ENCODE measurements at places on chromosomes 1 and 21.
A peak's percentile ranks its signal among the peaks of the same experiment; 100 is the strongest.

- peaks cover 50% of the 10 kb centered on the region for H3K4me1 ChIP-seq
- H3K36me3 ChIP-seq = peaks cover 46% of the 10 kb centered on the region
- H3K27me3 ChIP-seq = no peaks in the 10 kb centered on the region
- peak overlapping the region; percentile 90 for H3K27ac ChIP-seq
Measured at GRCh38 chr1:16139473-16139962, 16.4 kb downstream of the EPHA2 start.

- DNase-seq = no peak
- H3K4me3 ChIP-seq = no peak overlapping the region
- H3K4me1 ChIP-seq = peaks cover 23% of the 10 kb centered on the region
- no peaks in the 10 kb centered on the region for H3K36me3 ChIP-seq
Measured at GRCh38 chr1:32709476-32709875, 6.9 kb upstream of the SYNC start.

DNA sequence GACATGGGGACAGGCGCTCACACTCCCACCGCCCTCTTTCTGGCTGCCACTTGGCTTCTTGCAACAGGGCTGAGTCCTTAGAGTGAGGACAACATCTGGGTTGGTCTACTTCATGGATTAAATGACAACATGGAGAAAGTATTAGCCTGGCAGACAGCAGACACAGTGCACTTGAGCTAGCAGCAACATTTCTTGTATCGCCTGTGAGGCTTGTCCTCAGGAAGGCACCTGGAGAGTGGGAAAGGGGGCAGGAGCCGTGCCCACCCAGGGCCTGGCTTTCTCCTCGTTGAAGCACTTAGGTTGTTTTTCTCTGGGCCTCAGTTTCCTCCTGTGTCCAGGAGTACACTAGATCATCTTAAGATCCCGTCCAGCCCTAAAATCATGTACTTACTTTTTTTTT is 3.7 kb downstream of the ELF3 start:
- no peak for DNase-seq
- H3K36me3 ChIP-seq = no peaks in the 10 kb centered on the region
- peak overlapping the region; percentile 89 for H3K27ac ChIP-seq
- H3K4me3 ChIP-seq = peak overlapping the region; percentile 59
- H3K4me1 ChIP-seq = peaks cover 91% of the 10 kb centered on the region

GRCh38 chr1:97451944-97452343 is 468.9 kb downstream of the DPYD start:
- DNase-seq = no peak
- no peaks in the 10 kb centered on the region for H3K36me3 ChIP-seq
- H3K4me3 ChIP-seq = no peak overlapping the region

- no peak overlapping the region for H3K4me3 ChIP-seq
- no peaks in the 10 kb centered on the region for H3K36me3 ChIP-seq
- no peak for DNase-seq
Measured at GRCh38 chr1:168466714-168467131, 77.1 kb downstream of the XCL2 start.

DNA sequence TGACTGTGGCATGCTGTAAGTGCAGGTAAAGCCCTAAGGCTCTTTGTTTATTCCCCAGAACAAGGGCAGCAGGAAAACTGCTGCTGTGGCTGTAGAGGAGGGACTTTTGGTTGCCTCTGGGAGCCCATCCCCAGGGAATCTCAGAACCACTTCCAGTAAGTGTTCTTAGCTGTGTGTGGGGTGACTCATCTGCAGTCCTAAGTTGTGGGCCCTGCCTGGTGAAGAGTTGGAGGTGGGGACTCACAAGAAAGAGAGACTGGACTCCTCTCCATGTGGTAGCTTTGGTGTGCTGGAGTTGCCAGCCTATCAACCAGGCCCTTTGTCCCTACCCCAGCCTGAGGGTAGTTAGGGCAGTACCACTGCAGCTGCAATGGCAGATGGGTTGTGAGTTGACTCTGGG is 24.0 kb upstream of the DENND1B start:
- peaks cover 6% of the 10 kb centered on the region for H3K4me1 ChIP-seq
- no peaks in the 10 kb centered on the region for H3K36me3 ChIP-seq
- H3K4me3 ChIP-seq = no peak overlapping the region
- H3K27ac ChIP-seq = no peak overlapping the region
- DNase-seq = no peak
- no peaks in the 10 kb centered on the region for H3K27me3 ChIP-seq

GRCh38 chr1:222757646-222758268 is 20.8 kb downstream of the FAM177B start:
- no peaks in the 10 kb centered on the region for H3K36me3 ChIP-seq
- H3K27me3 ChIP-seq = no peaks in the 10 kb centered on the region
- no peak overlapping the region for H3K4me3 ChIP-seq
- no peak for DNase-seq
- no peak overlapping the region for H3K27ac ChIP-seq
- peaks cover 6% of the 10 kb centered on the region for H3K4me1 ChIP-seq

DNA sequence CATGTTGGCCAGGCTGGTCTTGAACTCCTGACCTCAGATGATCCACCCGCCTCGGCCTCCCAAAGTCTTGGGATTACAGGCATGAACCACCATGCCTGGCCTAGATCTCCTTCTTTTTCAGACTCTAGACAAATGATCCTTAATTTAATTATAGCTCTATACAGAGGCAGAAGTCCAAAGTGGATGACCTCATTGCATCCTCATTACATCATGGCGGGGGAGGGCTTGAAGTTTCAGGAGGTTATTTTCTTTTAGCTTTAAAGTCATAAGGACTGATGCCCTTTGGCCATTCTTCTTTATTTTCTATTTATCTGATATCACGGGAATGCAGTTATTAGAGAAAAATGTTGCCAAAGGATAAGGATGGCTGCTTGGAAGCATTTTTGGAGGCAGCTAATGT is 14.1 kb upstream of the MARK1 start:
- no peak overlapping the region for H3K4me3 ChIP-seq
- H3K4me1 ChIP-seq = peaks cover 8% of the 10 kb centered on the region
- H3K27me3 ChIP-seq = no peaks in the 10 kb centered on the region
- no peaks in the 10 kb centered on the region for H3K36me3 ChIP-seq
- no peak for DNase-seq
- H3K27ac ChIP-seq = peak overlapping the region; percentile 17

GRCh38 chr1:198018529-198018928 is 101.4 kb downstream of the LHX9 start:
- H3K36me3 ChIP-seq = no peaks in the 10 kb centered on the region
- H3K27ac ChIP-seq = no peak overlapping the region
- H3K27me3 ChIP-seq = no peaks in the 10 kb centered on the region
- DNase-seq = no peak

- no peaks in the 10 kb centered on the region for H3K36me3 ChIP-seq
- H3K27me3 ChIP-seq = no peaks in the 10 kb centered on the region
- H3K4me3 ChIP-seq = peak overlapping the region; percentile 57
Measured at GRCh38 chr1:226702957-226703831, 35.9 kb downstream of the ITPKB start.

DNA sequence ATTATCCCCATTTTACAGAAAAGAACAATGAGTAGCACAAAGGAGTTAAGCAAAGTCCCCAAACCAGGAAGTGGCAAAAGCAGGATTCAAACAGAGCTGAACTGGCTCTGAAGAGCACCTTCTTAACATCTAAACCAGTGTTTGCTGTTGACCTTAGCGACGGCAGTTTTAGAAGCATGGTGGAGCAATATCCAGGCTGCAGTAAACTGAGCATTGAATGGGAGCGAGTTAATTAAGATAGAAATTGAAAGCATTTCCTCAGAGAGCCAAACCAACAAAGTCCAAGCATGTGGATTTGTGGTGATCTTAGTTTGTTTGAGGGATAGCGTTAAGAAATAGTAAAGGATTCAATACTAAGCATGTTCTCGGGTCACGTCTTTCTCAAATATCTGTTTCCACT is 13.4 kb upstream of the ZNF281 start:
- no peaks in the 10 kb centered on the region for H3K4me1 ChIP-seq
- no peak overlapping the region for H3K4me3 ChIP-seq
- H3K27me3 ChIP-seq = no peaks in the 10 kb centered on the region

DNA sequence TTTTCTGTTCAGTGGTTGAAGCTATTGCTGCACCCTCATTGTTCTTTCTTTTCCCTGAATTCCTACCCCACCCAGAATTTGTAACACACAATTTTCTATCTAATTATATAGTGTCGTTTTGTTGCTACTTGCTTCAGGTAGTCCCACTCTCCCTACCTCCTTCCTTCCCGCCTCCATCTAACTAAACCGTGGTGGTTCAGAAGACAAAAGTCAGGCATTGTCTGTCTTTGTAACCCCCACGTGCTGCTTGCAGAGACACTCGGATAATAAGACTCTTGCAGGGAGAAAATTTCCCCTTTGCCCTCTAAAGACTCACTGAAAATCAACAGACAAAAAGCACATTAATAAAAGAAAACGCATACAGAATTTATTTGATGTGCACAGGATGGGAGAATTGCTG is 46.2 kb upstream of the BTG3 start:
- no peaks in the 10 kb centered on the region for H3K36me3 ChIP-seq
- H3K4me3 ChIP-seq = no peak overlapping the region
- H3K27ac ChIP-seq = no peak overlapping the region
- no peaks in the 10 kb centered on the region for H3K4me1 ChIP-seq

GRCh38 chr1:207882692-207883091 is 28.2 kb downstream of the CD34 start:
- no peaks in the 10 kb centered on the region for H3K36me3 ChIP-seq
- no peaks in the 10 kb centered on the region for H3K27me3 ChIP-seq
- H3K4me1 ChIP-seq = peaks cover 51% of the 10 kb centered on the region
- DNase-seq = no peak
- peak overlapping the region; percentile 24 for H3K4me3 ChIP-seq
- H3K27ac ChIP-seq = no peak overlapping the region
